Neuronal stem cell (in vitro differentiated cells): ENCODE measurements at places on chromosomes 4 and X.

DNA sequence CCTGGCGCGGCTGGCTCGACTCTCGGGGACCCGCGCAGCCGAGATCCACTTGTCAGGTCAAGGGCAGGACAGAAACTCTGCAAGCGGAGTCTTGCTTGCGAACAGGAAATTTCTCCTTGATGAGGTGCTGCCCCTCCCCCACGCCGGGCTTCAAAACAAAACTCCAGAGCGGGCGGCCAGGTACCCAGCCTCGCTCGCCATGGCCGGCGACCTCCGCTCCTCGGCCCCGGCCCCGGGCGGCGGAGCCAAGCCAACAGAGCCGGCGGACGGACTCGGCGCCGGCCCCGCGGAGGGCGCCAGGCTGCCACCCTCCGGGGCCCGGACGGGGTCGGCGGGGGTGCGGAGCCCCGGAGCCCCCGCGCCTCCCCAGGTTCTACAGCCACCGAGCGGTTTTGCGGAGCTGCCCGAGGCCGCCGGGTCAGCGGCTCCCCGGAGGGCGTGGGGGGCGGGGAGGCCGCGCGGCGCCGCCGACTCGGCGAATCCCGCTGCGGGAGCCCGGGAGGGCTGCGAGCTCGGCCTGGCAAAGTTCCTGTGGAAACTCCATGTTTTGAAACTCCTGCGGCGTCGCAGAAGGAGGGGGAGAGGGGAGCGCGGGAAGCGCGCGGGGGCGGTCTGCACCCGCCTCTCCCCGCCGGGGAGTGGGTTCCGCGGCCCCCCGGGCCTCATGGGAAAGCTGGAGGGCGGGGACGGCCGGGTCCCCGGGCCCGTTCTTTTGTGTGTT lies 11.7 kb upstream of the BCOR start:
- DNase-seq: no peak

DNA sequence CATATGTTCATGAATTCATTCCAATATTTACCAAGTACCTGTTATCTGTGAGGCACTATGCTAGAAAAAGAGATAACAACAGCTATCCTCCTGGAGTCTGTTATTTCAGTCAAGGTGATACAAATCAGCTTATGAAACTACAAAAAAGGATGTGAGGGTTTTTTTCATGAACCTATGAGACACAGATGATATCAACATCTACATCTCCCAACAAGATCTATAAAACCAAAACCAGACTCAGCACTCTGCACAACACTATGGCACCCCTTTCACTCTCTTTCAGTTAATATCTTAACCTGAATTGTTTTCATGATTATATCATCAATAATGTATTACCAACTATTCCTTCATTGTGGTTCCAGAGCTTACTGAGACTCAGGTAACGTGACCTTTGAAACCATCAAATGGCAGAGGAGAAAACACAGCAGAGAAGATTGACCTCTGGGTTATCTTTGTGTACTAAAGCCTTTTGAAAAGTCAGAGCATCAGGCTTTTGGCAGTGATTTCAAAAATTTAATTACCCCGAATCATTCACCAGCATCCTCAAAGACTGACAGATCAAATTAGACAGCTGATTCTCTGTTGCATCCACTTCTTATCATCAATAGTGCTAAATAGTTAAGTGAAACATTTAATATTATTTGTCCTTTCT lies 244.6 kb upstream of the FTHL17 start:
- DNase-seq: no peak

DNA sequence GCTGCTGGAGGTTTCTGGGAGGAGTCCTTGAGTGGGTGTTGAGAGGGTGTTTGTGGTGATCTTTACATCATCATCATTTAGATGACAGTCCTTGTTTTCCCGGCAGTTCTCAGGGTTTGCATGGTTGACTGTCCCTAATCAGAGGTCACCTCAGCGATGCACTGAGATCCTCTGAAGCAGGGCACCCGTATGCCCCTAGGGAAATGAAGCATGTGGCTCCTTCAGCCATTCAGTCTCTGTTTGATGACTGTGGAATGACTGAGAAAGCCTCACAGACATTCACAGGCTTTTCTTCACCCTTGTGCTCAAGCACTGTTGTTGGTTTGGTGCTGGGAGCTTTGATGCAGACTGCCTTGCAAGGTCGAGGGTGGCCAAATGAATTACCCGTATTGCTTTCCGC lies 474.7 kb downstream of the SPRY1 start:
- DNase-seq: no peak

GRCh38 chr4:77152421-77152820 lies 4.6 kb upstream of the CCNG2 start:
- no peak for DNase-seq

DNA sequence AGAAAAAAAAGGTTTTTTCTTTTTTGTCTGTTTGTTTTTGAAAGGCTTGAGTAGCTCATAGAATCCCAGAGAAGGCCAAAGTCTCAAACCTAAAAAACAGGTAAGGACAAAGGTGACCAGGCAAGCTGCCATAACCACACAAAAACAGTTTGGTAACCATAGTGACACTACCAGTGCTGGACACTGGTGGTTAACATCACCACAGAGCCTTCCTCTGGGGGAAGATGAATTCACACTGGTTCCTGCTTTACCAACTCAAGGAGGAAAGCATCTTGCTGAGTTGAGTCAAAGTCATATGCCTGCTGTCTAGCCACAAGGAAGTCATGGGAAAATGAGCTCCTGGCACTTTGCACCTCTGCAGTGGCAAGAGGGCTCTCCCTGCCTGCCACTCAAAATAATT lies 32.5 kb downstream of the IDS start:
- DNase-seq: no peak

- DNase-seq: no peak
These were observed 31.8 kb upstream of the SRD5A3 start for GRCh38 chr4:55314141-55314820.

DNA sequence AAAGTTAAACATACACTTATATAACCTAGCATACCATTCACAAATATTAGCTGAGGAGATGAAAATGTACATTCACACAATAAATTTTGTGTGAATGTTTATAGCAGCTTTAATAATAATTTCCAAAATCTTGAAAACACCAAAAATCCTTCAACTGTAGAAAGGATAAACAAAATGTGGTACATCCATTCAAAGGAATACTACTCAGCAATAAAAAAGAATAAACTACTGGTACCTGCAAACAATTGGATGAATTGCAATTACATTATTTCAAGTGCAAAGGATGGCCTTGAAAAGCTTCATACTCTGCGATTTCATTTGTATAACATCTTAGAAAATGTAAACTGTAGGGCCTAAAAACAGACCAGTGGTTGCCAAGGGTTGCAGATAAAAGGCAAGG lies 11.7 kb upstream of the RPS6KA6 start:
- no peak for DNase-seq

- DNase-seq: no peak
These were observed 231.3 kb upstream of the CT83 start for GRCh38 chrX:116694046-116694445.

DNA sequence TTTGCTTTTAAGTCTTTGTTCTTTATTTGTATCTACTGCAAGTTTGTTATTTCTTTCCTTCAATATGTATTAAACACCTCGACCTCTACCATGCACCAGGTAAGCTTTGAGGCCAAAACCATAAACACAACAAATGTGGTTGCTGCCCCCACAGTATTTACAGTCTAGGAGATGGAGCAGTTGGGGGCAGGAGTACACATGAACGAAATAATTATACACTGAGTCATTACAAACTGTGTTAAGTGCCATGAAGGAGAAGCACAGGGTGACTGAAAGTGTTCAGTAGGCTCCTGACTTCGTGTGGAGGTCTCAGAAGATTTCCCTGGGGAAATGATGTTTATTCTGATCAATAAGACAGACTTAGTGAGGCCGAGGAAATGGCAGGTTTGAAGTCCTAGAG lies 30.3 kb downstream of the SLC25A43 start:
- DNase-seq: no peak

- no peak for DNase-seq
These were observed 3.2 kb upstream of the UXT start for GRCh38 chrX:47662144-47662657.

DNA sequence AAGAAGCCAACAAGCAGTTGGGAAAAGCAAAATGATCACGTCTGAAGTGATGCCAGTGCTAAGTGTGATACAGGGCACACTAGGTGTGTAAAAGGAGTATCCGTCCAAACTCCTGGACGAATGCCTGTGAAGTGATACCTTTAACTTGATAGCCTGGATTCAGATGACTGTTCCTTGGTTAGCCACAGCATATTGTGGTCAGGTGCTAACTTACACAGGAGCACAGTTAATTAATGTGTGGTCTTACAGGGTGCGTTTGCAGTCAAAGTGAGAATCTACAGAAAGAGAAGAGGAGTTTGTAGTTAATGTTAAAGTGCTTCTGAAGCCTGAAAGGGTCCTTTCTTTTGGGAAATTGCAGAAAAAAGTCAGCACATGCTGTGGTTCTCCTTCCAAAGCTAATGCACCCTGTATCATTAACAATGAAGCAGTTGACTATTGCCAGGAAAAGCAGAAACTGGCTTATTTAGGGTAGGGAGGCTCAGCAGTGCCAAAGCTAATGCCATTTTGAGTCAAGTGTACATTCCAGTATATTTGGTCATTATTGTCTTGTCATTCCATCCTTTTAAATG lies 61.1 kb downstream of the DCLK2 start:
- no peak for DNase-seq

DNA sequence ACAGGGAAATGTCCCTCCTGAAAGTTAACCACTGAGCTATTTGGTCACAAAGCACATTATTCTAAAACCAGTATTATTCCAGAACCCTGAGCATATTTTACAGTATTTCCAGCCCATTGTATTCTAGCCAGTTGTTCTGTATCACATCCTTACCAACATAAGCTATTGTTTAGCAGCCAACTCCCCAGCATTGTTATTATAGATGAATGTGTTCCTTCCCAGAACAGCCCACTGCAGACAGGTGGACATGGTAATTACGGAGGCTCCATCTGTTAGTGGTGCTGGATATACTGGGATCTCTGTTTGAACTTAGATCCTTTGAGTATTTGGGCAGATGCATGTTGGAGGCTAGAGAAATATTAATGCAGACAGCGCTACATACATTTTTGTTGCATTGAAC lies 126.1 kb downstream of the MGST2 start:
- DNase-seq: no peak

- no peak for DNase-seq
These were observed 18.6 kb upstream of the RAB40A start for GRCh38 chrX:103537871-103538387.

GRCh38 chr4:173758132-173758531 lies 228.1 kb upstream of the HAND2 start:
- no peak for DNase-seq

DNA sequence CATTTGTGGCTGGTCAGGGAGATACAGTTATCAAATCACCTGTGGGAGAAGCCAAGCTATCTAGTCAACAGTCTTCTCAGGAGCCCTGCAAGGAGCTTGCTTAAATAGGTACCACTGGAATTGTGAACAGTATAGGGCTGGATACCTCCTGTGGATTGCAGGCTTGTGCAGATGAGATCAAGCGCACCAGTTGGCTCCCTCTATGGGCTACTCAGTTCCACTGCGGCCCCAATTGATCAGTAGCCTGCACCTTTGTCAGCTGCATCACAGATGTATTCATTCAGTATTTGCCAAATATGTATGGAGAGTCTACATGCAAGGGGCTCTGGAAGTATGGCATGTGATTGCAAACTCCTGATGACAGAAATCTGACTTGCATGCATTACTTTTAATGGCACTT lies 28.6 kb downstream of the TEX13A start:
- DNase-seq: no peak

GRCh38 chrX:68846536-68846935 lies 17.7 kb downstream of the EFNB1 start:
- DNase-seq: peak; percentile 44
